K562 (cell line): ENCODE measurements at places on chromosomes 13 and 19.

DNA sequence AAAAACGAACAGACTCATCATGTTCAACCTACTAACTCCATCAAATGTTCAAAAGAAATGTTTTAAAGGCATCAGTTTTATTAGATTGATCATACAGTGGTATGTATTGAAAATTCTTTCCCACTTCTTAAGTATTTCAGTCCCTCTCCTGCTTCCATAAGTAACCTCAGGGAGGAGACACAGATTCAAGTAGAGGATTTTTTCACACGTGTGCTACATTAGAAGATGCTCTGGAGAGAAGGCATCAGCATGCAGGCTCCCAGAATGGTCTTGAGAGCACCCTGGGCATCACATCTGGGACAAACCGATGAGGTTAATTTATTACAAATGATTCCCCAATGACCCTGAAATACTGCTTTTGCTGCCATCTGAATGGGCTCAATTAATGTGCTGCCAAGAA is 3.6 kb downstream of the GPR12 start:
- DNase-seq, result no peak

DNA sequence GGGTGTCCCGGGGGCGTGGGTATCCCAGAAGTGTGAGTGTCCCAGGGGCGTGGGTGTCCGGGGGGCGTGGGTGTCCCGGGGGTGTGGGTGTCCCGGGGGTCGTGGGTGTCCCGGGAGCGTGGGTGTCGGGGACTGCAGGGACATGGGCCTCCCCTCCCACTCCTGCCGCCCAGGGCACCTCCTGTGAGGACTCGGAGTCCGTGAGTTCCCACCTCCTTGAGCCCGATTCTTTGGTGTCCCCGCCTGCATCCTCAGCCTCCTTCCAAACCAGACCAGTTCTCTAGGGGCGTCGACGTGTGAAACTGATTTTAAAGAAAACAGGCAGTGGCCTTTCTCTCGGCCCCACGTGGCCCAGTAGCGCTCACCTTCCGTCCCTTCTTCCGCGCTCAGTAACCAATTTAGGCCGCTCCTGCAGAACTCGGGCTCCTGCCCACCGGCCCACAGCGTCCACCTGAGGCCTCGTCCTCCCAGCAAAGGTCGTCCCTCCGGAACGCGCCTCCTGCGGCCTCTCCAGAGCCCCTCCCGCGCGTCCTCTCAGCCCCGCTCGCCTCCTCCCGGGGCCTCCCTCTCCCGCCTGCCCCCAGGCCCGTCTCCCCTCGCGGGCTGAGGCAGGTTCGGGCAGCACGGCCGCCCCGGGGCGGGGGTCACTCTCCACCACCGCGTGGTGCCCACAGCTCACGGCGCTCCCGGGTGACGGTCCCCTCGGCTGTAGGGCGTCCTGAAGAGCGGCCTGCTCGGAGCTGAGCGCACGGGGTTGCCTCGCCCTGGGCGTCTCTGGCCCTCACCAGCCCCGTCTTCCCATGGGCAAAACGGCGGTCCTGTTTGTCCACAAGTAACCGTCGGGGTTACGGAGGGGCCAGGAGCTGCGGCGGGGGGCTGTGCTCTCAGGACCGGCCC is 3.8 kb downstream of the F7 start:
- no peak for DNase-seq

DNA sequence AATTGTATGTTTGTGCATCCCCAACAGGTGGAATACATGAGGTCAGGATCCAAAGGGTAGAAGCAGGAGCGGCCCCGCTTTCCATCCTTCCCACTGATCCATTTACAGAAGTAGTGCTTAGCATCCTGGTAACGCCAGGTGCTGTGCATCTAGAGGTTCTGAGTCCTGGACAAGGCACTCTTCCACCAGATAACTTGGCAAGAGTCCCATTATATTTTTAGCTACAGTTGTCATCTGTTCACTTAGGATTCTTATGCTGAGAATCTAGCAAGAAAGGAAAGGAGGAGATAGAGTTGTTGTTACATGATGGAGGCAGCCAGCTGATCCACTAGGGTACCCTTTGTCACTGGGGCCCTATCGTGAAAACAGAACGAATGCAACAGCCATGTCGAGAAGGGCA is 389.5 kb upstream of the ZNF507 start:
- DNase-seq, result no peak

DNA sequence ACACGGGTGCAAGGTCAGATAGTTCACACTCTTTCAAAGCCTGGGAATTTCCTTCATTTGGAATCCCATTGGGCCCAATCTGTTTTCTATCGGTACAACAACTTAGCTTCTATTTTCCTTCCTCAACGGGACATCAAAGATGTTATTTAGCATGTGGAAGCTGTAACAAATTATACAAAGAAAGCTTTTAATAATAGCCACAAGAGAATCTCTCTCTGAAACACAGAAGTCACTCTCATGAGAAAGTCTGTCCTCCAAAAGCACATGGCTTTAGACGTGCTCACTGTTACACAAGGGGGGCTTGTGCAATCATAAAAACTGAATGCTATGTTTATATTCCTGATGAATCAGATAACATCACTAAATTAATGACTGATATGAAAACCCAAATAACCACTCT is 28.9 kb upstream of the CYSLTR2 start:
- DNase-seq, result no peak

- no peak for DNase-seq
Measured at GRCh38 chr19:48953990-48954594, 583 bp upstream of the BAX start.

DNA sequence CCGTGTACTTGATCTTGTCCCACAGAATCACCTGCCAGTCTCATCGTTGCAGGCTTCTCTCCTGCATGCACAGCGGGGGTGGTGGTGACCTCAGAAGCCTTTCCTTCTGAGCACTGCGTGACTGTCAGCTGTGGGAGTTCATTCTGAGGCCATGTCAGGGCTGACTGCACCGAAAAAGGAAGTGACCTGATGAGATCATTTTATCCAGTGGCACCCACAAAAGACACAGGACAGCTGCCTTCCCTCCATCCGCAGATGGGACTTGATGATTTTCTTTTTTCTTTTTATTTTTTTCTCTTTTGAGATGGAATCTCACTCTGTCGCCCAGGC is 89.7 kb downstream of the RAB20 start:
- DNase-seq, result peak; percentile 75

DNA sequence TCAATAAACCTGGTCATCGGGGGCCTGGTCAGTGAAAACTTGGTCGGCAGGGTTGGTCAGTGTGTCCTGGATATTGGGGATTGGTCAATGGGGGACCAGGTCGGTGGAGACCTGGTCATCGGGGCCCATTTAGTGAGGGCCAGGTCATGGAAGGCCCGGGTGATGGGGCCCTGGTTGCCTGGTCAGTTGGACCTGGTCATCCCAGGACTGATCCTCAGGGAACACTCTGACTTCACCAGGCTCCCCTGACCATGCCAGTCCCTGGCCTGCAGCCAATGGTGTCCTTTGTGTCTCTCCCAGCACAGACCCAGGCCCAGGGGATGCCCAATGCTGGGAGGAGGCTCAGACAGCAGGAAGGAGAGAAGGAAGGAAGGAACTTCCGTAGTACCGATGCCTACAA is 42.1 kb upstream of the TPM4 start:
- no peak for DNase-seq

GRCh38 chr13:40433577-40433976 is 232.9 kb downstream of the FOXO1 start:
- no peak for DNase-seq

DNA sequence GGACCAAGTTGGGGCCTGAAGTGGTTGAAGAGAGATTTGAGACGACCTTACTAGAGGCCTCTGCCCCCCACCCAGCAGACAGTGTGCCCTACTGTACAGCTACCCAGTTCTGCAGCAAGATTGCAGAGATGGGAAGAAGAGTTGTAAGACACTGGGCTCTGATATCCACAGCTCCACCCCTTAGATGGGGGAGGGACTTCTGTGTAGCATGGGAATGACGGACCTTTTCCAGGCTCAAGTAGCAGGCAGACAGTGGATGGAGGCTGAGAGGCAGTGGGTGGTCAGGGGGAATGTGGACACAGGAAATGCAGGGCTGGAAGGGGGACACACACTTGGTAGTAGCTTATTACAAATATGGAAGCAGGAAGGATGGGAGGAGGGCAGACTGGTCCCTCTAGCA is 13.0 kb downstream of the LRFN3 start:
- no peak for DNase-seq

DNA sequence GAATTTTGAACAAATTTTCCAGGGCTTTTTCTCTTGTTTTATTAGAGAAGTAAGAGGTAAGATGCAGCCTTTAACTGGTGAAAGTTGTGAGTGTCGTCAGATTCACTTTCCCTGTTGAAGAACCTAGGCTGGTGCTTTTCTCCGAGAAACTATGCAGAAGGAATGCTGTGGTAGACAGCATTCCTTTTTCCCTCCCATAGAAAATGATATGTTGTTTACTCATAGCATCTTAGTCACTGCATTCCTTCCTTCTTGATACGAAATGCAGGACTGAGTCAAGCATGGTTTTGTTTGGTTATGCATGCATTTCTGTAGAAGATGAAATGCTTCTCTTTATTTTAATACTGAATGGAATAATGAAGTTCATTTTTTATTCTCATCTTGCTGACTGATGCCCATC is 3.4 kb downstream of the ITGBL1 start:
- DNase-seq, result no peak

- DNase-seq, result no peak
Measured at GRCh38 chr13:42875475-42876269, 94.3 kb downstream of the FAM216B start.

DNA sequence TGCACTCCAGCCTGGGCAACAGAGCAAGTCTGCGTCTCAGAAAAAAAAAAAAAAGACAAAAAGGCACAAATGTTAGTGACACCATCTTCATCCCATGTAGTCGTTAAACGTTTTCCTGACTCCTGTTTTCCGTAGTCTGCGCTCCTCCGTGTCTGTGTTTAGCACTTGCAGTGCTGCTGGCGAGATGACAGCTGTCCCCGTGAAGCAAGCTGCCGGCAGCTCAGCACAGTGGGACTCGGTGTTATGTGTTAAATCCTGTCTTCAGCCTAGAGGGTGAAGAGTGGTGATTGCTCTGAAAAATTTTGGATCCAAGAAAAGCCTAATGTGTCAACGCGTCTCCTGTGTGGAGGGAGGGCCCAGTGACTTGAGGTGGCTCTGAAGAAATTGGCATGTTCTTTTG is 18.4 kb downstream of the UBXN6 start:
- no peak for DNase-seq

- no peak for DNase-seq
Measured at GRCh38 chr19:11152318-11153062, 3.1 kb downstream of the SPC24 start.

- peak; percentile 70 for DNase-seq
Measured at GRCh38 chr19:13100031-13100588, 2.5 kb downstream of the LYL1 start.

DNA sequence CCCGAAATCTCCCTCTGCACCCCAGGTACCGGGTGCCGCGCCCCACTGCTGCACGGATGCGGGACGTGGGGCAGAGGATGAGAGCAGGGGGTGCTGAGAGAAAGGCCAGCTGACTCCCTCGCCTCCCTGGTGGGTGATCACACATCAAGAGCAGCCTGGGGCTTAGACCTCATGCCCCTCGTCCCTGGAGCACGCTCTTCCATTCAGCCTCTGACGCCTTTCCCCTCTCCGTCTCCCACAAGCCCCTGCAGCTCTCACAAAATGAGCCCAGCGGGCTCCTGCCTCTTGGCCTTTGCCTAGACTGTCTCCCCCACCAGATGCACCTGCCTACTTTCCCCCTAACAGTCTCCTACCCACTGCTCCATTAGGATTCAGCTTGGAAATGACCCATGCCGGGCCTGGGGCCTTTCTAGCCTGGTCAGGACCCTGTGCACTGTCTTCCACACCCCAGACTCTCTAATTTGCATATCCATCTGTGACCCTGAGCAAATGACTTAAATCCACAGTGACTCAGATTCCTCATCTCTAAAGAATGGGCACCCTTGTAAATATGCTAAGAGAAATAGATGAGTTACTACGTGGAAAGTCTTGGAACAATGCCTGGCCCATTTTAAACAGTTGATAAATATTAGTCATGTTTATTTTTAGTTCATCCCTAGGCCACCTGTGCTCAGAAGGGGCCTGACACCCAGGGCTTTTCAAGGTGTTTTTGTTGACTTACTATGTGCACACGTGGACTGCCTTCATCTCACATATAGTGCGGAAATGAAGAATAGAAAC is 582 bp upstream of the PTPRH start:
- DNase-seq, result peak; percentile 35

- DNase-seq, result no peak
Measured at GRCh38 chr13:48839171-48839570, 136.5 kb upstream of the FNDC3A start.

DNA sequence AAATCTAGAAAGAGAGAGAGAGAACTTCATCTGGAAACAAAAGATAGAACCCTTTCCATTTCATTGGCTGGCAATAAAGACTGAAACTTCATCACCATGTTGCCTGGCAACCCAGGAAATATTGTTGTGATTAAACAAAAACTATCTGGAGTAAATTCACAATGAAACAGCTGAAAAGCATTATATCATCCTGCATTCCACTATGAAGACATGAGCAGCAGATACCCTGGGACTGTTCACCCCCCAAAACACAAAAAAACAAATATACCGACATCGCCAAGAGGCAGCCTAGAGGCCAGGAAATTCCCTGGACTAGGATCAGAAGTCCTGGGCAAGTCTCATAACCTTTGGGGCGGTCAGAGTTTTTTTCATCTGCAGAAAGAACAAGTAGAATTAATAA is 158.3 kb downstream of the FOXO1 start:
- no peak for DNase-seq

DNA sequence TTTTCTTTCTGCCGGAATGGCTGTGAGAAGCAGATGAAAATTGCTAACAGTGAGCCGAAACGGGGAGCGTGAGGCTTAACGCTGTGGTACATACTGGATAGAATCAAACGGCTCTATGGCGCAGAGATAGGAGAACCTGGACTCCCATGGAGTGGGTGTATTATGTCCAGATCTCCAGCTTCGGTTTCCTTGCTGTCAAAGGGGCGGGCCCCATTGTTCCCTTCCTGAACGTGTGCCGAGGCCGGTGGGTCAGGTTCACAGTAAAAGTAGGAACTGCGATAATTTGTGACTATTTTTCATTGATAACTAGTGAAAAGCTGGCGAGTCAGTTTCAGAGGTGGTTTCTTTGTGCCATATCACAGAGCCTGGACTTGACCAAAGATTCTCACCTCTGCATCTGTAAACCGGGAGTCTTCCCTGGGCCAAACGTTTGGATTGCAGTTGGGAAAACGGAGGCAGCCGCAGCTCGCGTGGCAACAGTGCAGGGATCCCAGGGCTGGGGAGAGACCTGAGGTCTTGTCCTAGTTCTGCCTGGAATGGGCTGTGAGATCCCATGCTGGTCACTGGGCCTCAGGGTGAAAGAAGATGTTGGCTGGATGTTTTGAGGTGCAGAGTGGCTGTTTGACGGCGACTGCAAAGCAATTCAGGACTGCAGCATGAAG is 752 bp downstream of the RPL18A start:
- DNase-seq, result peak; percentile 49

DNA sequence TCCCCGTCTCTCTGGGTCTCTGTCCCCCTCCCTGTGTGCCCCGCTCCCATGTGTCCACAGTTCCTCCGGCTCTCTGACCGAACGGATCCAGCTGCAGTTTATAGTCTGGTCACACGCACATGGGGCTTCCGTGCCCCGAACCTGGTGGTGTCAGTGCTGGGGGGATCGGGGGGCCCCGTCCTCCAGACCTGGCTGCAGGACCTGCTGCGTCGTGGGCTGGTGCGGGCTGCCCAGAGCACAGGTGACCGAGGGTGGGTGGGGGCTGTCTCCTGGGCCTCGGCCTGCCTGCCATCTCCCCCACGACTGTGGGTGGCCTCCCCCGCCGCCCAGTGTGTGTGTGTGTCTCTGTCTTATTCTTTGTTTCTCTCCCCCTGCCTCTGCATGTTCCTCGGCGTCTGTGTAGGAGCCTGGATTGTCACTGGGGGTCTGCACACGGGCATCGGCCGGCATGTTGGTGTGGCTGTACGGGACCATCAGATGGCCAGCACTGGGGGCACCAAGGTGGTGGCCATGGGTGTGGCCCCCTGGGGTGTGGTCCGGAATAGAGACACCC is 10.3 kb downstream of the TRPM4 start:
- DNase-seq, result peak; percentile 5
